Pancreas (tissue), 10 donors: ENCODE measurements at places on chromosomes 2 and 18. TPM values are rescaled to one million over a fixed set of nuclear protein-coding genes. Genes with fewer than 3 reads are reported as not detected.

Gene IL1RN
- 0.37 TPM for total RNA-seq

Gene ALPI
- not detected for total RNA-seq

GRCh38 chr2:101193033-101193626 is 41.9 kb upstream of the TBC1D8 start:
- H3K4me1 ChIP-seq, result no peaks in the 10 kb centered on the region
- DNase-seq, result no peak
- H3K27me3 ChIP-seq, result no peaks in the 10 kb centered on the region

GRCh38 chr2:12970861-12971260 is 254.1 kb downstream of the TRIB2 start:
- no peaks in the 10 kb centered on the region for H3K27me3 ChIP-seq
- no peaks in the 10 kb centered on the region for H3K36me3 ChIP-seq
- DNase-seq, result no peak
- no peaks in the 10 kb centered on the region for H3K4me1 ChIP-seq

DNA sequence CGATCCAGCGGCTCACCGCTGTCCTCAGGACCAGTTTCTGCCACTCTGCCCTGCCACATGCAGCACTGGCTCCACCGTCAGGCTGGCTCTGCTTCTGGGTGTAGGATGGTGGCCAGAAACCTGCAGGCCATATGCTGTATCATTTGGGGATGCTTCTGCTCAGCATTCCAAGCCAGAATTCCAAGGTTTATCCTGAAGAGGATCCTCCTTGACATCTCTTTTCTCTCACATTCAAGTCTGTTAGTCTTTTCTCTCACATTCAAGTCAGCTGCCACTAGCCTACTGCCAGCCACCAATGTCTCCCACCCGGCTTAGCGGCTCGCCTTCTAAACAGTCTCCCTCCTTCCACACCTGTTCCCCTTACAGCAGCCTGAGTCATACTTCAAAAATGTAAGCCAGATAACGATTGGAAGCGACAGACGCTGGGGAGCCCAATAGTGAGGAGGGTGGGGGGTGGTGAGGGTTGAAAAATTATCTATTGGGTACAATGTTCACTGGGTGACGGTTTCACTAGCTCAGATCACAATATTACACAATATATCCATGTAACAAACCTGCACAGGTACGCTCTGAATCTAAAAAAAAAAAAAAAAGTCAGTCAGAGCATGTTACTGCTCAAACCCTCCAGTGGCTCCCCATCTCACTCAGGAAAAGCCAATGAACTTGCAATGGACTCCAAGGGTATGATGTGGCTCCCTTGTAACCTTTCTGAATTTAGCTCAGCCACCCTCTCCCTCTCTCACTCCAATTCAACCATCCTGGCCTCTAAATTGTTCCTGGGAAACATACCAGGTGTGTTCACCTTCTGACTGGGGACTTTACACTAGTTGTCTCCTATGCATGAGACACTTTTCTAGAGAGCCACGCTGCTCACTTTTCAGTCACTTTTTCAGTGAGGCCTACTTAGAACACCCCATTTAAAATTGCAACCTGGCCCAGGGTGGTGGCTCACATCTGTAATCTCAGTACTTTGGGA is 38.8 kb upstream of the SP3 start:
- peak overlapping the region; percentile 13 for H3K27ac ChIP-seq
- DNase-seq, result peak; percentile 59
- H3K36me3 ChIP-seq, result no peaks in the 10 kb centered on the region
- no peaks in the 10 kb centered on the region for H3K27me3 ChIP-seq
- no peaks in the 10 kb centered on the region for H3K4me1 ChIP-seq
- no peak overlapping the region for H3K4me3 ChIP-seq

DNA sequence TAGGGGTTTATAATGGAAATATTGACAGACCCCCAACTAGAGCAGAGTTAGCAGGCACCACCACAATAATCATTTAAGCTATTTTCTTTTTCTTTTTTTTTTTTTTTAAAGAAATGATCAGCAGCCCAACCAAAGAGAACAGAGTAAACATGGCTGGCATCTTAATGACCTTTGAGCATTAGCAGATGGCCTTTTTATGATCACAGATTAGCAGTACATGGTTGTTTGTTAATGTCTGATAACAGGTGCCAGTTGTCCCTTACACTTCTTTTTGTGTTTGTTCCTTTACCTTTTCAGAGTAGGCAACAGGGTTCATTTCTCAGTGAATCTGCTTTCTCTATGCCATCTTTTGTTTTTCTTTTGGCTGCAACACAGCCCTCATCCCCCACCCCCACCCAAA is 747.0 kb downstream of the BCL11A start:
- H3K4me3 ChIP-seq, result no peak overlapping the region
- no peak for DNase-seq
- H3K36me3 ChIP-seq, result no peaks in the 10 kb centered on the region
- no peak overlapping the region for H3K27ac ChIP-seq
- no peaks in the 10 kb centered on the region for H3K27me3 ChIP-seq
- H3K4me1 ChIP-seq, result no peaks in the 10 kb centered on the region
